Lung (tissue), 17 donors: ENCODE measurements at places on chromosomes 7 and 10.

DNA sequence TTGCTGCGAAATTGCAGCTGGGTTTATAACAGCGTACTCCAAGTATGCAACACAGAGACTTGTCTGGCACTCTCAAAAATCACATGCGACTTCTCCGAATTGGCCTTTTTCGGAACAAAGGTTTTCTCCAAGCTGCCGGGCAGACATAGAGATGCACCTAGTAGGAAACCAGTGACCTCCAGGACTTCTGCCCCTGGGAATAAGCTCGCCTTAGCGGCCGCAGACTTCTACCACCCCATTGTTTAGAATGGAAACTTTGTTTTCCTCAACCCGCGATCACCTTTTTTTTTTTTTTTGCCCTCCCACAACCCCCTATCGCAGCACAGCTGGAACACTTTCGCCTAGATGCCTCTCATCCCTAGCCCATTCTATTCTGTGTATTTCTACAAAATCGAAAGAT lies 4.9 kb upstream of the HOXA10 start:
- peak; percentile 19 for DNase-seq

- peak; percentile 96 for DNase-seq
These were observed 181.7 kb downstream of the LRMDA start for GRCh38 chr10:75612904-75613684.

DNA sequence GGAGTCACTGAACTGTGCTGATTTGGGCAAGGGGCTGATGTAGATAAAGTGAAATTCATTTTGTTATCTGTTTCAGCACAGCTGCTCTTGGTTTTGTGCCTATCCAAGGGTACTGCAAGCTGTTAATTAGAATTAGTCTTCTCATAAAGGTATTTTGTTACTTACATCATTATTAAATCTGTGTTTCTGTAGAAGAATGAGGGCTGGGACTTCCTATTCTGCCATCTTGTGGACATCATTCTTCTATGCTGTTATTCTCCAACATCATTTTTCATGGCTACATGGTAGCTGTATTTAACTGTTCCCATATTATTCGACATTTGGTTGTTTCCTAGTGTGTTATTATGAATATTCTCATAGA lies 76.2 kb upstream of the CCDC71L start:
- no peak for DNase-seq

- DNase-seq = no peak
These were observed 15.2 kb downstream of the GPR85 start for GRCh38 chr7:113071465-113071864.

- DNase-seq = no peak
These were observed 256.0 kb downstream of the AHR start for GRCh38 chr7:17554341-17555015.
